GM12891 (cell line): ENCODE measurements at places on chromosomes 12 and 14.

DNA sequence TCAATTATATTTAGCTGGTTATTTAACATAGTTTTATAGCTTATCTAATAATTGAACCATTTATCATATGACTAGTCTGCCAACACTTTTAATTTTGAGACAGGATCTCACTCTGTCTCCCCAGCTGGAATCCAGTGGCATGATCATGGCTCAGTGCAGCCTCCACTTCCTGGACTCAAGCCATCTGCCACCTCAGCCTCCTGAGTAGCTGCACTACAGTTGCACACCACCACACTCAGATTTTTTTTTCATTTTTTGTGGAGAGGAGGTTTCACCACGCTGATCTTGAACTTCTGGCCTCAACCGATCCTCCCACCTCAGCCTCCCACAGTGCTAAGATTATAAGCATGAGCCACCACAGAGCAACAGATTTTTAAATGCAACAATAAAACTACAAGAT is 151.4 kb upstream of the MDGA2 start:
- no peak for DNase-seq

DNA sequence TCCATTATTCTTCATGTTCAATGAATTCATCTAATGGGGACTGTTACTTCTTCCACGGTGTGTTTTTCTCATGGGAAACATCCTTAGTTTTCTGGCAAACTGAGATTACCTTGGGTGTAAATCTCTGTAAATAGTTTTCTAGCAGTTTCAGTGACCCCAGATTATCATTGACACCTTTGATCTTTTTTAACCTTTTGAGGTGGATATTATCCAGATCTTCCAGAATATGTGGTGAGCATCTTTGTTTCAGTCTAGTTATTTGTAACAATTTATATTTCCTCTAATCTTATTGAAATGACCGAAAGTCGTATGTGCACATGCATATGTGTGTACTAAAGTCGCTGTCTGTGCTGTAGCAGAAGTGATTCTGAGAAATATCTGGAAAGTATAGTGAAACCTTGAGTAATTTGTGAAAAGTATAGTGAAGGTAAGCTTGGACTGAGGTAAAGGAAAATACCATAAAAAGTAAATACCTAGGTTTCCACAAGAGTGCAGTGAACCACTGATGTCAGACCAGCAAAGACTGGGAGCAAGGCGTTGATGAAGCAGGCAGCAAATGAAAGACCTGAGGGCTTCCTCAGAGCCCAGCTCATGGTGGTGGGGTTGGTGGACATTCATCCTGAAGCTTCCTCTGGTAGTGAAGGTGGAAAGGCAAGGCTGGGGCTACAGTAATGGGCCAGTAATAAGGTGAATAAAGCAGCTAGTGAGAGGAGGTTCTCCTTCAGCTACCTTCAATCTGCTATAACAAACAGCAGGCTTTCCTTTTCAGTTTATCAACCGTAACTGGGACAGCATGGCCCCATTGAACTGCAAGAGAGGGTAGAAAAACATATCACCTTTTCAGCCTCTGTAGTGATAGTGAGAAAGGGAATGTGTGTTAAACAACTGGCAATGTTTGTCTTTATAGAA is 480.2 kb upstream of the FBXO33 start:
- DNase-seq = no peak

DNA sequence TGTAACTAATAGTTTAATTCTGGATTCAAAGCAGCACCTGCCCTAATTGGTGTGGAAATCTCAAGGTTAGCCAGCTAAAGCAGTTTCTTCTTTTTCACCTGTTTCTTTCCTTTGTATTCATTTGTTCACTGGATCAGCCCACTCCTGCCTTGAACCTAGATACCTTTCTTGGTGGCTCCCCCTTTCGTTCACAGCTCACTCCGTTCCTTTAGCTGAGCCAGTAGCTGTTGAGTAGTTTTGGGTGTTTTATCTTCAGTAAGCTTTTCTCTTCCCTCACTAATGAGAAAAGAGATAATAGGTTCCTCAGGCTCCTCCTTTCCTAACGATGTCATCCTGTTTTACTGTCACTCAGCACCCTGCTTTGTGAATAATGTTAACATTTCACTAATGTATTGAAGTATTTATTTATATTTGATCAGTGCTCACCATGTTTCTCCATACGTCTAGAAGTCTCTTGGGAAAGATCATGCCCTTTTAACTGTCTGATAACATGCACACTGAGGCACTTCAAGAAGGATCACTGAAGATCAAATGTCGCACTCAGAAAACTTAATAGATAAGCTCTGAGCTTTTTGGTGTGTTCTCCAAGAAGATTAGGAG is 121.1 kb downstream of the TGFB3 start:
- DNase-seq = no peak

GRCh38 chr12:92199819-92200576 is 54.4 kb upstream of the BTG1 start:
- no peak for DNase-seq

GRCh38 chr14:69360438-69361108 is 37.5 kb downstream of the ERH start:
- no peak for DNase-seq

DNA sequence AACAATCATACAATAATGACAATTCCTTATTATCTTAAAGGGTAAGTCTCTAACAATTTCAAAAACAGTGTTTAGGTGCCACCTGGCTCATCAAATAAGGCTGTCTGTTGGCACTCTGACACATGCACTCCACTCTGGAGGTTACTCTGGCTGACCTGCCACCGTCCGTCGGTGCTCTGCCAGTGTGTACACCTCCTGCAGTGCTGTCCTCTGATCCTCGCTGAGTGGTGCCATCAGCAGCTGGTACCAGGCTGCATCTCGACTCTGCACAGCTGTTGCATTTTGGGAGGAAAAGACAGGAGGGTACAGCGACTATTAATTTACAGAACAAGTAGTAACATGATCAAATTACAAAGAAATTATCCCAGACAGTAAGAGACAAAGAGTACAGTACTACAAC is 63.9 kb downstream of the IPO8 start:
- DNase-seq = no peak

DNA sequence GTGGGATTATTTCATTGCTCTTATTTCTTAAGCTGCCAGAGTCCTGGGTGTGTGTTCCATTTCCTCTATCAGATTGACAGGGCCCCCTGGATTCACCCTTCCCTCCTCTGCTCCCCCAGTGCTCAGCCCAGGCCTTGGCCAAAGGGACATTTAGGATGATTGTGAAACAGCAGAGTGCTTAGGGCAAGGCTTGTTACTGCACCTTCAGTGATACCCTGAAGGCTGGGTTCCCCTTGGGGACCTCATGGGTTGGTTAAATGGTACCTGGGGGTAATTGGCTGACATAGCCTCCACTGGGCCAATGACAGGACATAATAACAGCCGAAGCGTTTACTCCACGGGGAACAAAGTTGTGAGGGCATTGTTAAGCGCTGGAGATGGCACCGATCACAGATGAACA is 1.3 kb upstream of the KRT72 start:
- no peak for DNase-seq

DNA sequence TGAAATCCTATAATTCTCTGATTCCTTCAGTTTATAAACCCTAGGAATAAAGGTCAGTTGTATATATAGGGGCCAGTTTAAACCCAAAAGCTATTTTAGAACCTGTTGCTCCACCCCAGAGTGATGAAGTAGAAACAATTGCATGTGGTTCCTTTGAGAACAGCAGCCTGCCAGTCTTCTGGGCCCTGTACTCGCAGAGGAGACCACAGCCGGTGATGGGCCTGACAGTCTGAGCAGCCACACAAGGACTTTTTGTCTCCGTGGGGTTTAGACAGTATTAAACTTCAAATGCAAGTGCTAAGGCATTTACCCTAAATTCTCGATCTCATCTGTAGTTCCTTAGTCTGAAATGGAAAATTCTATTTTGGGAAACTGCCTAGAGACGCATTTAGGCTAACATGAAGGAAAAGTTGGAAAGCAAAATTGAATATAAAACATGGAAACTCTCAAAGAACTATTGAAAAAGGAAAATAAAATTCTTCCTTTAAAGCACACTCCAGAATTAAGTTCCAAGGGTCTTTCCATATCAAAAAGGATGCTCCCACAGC is 80.6 kb downstream of the PRICKLE1 start:
- no peak for DNase-seq

GRCh38 chr12:29082522-29082921 is 66.6 kb upstream of the FAR2 start:
- DNase-seq = no peak

- DNase-seq = no peak
Measured at GRCh38 chr14:95870772-95871171, 5.9 kb upstream of the TUNAR start.

GRCh38 chr14:95008445-95009217 is 148.7 kb downstream of the DICER1 start:
- DNase-seq = no peak

DNA sequence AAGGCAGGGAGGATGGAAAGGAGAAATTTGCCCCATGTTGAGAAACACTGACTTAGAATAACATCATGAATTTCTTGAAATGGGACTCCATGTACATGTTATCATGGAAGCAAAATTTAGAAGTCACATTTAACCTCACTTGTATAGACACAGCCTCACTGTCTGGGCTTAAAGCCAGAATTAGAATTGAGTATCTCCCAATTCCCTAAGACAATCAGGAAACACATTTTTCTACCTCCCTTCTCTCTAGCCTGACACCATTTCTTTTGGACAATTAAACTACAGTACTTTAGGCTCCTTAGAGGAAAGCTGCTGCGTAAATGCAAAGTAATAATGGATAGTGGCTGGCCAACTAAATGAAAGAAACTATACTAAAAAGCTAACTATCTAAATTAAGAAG is 795.5 kb downstream of the C12orf50 start:
- no peak for DNase-seq

GRCh38 chr14:23294734-23295561 is 7.7 kb downstream of the PPP1R3E start:
- no peak for DNase-seq

- DNase-seq = no peak
Measured at GRCh38 chr14:32524609-32525375, 195.7 kb downstream of the AKAP6 start.

DNA sequence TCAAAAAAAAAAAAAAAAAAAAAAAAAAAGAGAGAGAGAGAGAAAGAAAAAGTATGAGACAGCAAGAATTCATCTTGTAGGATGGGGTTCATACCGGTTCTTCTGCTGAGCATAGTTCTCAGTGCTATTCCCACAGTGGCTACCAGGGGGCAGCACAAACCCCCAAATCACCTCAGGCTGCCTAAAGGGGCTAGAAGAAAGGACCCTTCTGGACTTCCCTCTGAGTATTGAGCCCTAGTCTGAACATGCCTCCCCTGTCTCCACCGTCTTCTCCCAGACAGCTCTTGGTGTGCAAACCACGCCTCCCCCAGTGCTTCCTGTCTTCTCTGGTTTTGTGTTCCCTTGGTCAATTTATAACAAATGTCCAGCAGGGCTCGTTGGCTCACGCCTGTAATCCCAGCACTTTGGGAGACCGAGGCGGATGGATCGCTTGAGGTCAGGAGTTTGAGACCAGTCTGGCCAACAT is 31.3 kb upstream of the SMUG1 start:
- DNase-seq = peak; percentile 41

DNA sequence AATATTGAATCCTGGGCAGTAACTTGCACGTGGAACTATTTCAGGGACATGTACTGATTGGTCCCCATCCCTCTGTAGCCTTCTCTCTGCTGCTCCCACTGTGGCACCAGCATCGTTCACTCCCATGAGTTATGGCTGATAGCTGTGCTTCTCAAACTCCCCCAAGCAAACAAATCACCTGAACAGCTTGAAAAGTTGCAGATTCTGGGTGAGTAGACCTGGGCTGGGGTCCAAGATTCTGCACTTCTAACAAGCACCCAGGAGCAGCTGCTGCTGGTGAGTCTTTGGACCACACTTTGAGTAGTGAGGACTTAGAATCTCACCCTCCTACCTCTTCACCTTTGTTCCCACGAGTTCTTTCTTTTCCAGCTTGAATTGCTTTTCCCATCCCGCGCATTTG is 49.4 kb upstream of the ZFP36L1 start:
- DNase-seq = no peak

DNA sequence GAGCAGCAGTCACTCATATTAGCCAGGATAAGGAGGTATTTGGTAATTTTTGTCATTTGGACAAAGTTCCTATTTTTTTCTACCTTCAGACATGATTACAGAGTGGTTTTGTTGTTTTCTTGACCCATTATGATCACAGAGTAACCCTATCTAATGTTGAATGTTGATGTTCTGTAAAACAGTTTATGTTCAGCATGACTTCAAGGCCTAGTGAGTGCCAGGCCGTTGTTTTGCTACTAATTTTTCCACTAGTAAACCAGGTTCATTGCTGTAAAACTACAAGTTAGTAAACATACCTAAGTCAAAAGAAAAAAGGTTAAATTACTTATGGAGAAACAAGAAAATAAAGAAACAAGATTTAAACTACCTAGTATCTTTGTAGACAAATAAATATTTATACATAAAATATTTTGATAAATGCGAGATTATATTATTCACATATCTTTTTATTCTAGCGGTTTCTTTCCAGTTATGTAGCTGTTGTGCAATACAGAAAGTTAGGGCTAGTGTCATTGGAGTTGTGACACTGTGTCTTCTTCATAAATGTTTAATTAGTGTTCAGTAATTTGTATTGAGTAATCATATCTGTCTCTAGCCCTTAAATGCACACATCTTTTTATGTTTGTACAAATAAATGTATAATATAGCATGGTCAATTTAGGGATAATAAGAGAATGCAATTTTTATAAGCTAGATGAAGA is 16.5 kb downstream of the ETNK1 start:
- no peak for DNase-seq

DNA sequence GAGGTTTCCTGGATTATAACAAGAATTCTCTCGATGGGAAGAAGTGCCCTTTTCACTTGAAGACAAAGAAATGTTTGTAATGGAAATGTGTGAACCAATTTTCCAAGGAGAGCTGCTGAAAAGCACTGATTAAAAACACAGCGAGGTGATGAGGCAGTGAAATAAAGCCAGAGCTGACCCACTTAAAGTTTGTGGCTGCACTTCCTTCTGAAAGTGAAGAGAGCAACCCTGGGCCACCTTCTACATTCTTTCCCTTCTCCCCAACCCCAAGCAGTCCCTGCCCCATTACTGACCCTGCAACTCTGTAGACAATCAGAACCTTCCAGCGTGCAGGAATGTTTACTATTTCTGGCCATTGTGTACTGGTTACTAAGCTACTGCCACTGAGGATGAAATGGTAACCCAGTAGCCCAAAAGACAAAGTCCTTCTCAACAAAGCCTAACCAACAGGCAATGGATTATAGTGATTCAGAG is 173.9 kb downstream of the TTC7B start:
- DNase-seq = no peak

- no peak for DNase-seq
Measured at GRCh38 chr12:54131641-54132280, 57.0 kb downstream of the SMUG1 start.

DNA sequence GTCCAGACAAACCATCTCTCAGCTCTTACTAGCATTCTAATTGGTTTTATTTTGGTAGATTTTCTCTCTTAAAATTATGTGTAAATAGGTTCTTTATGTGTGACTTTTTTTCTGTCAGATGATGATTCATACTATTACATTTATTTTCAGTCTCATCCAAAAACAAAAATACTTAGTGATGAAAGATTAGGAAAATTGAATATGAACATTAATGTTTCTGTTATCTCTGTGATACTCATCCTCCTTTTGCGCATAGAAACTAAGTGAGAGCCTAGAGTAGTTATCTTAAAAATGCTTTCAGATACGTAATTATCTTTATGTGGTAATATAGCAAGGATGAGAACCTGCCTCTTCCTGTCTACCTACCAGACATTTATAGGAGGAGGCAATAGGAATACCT is 84.1 kb upstream of the MON2 start:
- no peak for DNase-seq

GRCh38 chr12:111438481-111438880 is 32.8 kb downstream of the SH2B3 start:
- DNase-seq = no peak

GRCh38 chr14:33369972-33370371 is 431.3 kb downstream of the NPAS3 start:
- DNase-seq = no peak
